ENCODE measurements at places on chromosomes 12 and 14.

DNA sequence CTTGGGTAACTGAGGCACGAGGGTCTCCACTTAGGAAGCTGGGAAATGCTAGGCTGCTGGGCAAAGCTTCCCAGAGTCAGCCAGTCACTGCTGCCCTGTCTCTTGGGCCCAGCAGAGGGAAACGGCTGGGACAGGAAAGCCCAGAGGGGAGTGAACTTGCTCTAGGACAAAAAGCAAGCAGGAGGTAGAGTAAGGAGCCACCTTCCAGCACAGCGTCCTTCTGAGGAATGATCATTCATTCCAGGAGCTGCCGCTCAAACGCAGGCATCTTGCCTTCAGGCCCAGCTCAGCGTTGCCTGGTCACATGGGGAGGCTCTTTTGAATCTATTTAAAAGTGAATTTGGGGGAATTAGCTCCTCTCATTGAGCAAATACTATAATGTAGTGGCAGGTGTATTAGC, 118.6 kb downstream of the CRACR2A start:
- no peak for DNase-seq

DNA sequence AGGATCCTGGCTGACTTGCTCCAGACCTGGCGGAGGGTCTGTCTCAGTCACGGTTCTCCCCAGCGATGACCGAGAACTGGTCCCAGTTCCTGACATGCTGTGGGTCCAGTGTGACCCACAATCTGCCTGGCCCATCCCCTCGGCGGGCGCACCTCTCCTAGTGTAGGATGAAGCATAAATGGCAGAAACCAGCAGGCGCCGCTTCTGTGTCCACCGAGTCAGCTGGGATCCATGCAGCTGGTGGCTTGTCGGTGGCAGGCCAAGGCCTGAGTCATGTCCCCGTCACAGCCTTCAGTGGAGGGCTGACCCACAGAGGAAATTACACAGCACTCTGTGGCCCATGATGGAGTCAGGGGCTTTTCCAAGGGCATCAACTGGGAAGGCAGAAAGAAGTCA, 38.5 kb downstream of the NFKBIA start:
- DNase-seq, result peak; percentile 76

DNA sequence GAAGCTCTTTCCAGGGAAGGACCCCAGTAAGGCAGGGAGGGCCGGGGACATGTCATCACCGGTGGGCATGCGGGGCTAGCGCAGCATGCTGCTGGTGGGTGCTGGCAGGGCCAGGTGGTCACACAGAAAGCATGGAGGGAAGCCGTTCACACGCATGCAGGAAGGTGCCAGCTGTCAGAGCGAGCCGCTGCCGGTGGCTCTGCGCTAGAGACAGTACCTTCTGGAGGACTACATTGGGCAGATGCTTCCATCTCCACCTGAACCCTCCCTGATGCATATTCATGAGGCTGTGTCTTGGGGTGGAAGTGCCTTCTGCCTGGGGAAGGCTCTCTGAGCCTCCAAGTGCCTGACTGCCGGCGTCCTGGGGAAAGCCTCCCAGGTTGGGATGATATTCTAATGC, 203.8 kb downstream of the CALM1 start:
- no peak for DNase-seq

DNA sequence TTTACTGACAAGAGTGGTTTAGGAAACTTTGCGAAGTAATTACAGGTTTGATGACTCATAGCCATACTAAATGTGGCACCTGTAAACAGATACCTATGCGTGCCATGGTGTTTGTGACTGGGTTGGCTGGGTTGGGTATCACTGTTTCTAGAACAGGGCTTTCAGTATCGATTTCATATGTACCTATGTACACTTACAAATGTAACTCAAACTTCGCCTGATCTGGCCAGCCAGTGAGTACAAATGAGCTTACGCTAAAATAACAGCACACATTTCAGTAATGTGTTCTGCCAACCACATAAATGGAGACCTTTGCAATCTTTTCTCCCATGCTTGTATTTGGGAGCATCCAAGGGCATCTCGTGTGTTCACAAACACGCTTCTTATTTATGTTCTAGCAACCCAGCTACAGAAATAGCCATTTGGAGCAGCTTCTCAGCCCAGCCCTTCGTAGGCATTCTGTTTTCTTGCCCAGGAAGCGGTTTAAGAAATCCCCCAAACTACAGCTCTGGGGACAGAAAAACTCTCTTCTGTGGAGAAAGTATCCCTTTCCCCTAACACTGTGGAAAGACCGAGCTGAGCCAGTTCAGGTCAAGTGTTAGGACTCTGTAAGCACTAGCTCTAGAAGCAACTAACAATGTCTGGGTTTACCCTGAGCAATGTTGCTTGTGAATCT, 42.3 kb upstream of the MDM1 start:
- DNase-seq, result peak; percentile 59

GRCh38 chr12:116934908-116935705, 24.4 kb downstream of the FBXW8 start:
- no peak for DNase-seq

GRCh38 chr12:86735072-86735471, 478.9 kb upstream of the MGAT4C start:
- no peak for DNase-seq

DNA sequence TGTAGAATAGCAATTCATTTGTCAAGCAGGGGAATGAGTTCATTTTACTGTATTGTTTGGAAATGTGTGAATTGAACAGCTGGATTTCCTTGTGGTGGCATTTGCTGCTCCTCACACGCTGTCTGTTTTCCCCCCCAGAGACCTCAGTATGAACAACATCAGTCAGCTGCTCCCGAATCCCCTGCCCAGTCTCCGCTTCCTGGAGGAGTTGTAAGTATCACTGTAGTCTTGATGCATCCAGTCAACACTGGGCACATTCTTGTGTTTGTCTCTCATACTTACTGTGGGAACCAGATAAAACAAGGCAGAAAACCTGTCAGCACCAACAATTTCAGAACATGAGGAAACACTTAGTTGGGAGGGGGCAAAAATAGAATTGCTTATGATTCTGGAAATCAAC, 64.9 kb downstream of the LGR5 start:
- DNase-seq, result no peak

DNA sequence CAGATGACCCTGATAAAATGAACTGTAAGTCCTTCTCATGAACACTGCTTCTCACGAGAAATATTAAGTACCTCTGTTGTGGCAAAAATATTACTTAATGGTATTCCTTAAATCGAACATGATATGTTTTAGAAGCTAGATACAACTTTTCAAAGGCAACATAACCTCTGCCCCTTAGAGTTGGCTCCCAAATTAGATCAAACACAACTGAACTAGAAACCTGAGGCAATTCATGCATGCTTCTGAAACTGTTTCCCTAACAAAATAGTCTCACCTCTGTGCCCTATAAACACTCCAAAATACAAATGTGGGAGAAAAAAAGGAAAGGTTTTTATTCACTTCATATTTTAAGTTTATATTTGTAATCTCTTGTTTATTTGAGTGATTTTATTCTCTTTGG, 121.6 kb downstream of the SLC16A7 start:
- DNase-seq, result no peak

DNA sequence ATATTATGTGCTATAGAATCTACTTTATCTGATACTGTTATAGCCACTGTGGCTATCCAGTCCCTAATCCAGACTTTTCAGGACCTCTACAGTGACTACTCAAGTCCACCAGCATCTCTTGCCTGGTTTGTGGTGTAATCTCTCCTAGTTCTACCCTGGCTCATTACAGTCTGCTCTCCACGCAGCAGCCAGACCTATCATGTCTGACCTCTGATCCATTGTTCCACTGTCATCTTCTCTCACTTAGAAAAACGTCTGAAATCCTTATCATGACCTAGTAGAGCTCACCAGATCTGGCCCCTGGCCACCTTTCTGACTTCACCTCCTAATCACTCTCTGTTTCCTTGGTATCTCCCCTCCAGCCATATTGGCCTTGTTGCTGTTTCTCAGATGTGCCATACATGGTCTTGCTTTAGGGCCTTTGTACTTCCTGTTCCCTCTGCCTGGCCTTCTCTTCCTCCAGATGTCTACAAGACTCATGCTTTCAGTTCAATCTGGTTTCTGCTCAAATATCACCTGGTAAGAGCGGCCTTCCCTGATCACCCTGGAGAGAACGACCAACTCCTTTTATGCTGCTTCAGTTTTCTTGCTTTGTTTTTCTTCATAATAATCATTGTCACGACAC, 475.5 kb downstream of the AACS start:
- no peak for DNase-seq

DNA sequence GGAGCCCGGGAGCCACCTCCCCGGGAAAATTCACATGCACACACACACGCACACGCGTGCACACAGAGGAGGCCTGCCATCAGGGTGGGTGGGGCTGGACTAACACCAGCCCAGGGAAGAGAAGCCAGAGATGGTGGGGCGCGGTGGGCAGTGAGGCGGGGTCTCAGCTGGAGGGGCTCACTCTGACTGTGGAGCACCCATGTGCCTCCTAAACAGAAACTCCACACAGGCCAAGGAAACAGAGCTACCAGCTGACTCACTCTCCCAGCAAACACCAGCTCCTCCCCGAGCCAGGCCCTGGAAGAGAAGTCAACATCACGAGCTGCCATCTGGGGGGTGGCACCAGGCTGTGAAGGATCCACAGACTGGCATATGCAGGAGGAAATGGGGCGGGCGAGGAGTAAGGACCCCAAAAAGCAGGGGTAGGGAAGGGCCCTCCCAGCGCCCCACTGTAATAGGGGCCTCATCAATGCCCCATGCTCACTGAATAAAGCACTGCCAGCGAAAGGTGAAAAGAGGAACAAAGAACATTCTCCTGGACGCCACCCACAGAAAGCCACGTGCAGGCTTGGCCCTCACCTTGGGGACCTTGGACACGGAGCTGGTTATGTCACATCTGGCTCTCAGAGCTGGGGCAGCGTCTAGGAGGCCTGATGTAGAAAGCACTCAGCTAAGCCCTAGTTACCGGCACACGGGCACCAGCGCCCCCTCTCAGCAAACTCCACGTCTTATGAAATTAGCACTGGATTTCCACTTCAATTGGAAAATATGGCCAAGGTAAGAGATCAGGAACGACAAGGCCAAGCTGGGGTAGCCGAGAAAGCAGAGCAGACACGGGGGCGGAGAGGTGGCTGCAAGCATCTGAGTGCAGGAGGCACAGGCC, 8.4 kb upstream of the INF2 start:
- no peak for DNase-seq

DNA sequence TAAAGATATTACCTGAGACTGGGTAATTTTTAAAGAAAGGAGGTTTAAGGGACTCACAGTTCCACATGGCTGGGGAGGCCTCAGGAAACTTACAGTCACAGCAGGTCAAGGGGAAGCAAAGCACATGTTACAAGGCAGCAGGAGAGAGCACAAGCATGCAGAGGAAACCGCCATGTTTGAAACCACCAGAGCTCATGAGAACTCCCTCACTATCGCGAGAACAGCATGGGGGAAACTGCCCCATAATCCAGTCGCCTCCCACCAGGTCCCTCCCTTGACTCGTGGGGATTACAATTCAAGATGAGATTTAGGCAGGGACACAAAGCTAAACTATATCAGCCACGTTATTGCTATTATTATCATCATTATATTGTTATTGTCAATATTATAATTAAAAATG, 138.7 kb downstream of the RIMBP2 start:
- DNase-seq, result no peak

DNA sequence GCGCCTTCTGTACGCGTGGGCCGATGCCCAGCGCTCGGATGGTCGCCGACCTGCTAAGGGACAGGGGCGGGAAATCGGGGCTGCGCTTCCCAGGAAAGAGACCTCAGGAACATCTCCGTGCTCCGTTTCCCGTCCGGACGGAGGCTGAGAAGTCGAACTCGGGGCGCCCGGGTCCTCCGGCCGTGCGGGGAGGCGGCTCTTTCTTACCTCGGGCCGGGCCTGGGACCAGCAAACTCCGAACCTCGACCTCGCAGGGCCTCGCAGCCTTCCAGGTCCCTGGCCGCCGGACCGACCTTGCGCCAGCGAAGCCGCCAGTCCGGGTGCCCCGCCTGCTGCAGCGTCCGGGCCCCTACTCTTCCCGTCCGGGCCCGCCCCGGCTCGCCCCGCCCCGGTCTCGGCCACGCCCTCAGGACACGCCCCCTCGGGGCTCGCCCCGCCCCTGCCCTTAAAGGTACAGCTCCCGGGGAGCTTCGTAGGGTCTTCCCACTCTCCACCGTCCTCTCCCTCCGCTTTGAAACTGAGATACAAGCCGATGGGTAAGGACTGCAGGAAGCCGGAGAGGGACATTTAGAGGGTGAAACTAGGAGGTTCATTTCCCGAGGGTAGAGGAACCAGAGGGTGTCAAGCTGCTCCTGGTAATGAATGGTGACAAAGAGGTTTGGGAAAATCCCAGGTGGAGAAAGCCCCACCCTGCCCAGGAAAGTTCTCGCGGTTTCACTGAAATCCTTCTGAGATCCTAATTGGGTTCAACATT, at the start of gene SLC8B1:
SLC8B1 (minus strand) TSS at position 324 of the 754 bp plus-strand sequence. CDS start 2,231 bp downstream, outside the sequence.
- peak; percentile 96 for DNase-seq

DNA sequence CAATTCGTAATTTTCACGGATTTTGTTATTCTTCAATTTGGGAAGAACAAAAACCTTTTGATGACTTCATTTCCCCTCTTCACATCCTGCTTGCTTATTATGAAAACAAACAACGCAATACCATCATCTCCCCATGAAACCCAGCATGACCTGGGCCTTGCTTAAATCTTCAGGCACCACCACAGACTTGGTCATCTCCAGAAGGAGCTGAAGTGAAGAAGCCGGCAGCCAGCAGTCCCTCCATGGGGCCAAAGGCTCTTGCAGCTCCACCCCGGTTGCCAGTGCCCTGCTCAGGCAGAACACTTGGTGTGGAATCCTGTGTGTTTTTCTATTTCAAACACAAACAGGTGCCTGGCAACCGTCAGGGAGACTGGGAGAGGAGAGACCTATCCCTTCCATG, 982.9 kb upstream of the TMEM132C start:
- no peak for DNase-seq

DNA sequence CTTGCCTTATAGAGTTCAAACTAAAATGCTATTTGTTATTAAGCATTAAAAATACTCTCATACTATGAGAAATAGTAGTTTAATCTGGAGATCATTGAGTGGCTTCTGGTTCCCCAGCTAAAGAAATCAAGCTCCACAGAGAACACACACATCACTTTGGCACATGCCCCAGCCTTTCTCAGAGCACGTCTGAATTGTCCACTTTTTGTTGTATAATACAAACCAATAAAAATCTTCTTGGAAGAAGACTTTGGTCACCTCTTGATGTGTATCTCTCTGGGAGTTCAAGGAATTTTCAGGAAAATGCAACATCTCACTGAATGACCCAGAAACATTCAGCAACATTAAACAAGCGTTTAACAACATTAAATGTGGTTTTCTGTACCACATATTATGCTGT, 413.9 kb downstream of the GALC start:
- no peak for DNase-seq
